ENCODE measurements at places on chromosomes 16 and 17.

DNA sequence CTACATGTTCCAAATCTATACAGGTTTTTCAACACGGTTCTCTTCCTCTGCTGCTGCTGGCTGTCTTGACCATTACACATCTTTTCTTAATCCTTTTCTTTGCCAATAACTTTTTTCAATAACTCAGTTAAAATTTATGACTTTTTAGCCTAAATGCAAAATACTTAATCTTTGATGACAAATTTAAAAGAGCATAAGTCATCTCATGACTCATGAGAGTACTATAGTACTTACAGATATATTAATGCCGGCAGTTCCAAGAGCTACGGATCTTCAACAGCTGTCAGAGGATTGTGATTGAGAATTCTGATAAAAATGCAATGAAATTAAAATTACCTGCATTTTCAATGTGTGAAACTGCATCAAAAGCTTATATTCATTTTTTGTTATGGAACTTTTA, 105.5 kb downstream of the KPNA2 start:
- no peak for DNase-seq

- no peak for DNase-seq
These were observed 86.0 kb upstream of the LHX1 start for GRCh38 chr17:36851250-36851649.

GRCh38 chr17:55496094-55496881, 15.0 kb downstream of the SMIM36 start:
- DNase-seq, result no peak

- DNase-seq, result no peak
These were observed 66.7 kb downstream of the RPGRIP1L start for GRCh38 chr16:53636978-53637377.

DNA sequence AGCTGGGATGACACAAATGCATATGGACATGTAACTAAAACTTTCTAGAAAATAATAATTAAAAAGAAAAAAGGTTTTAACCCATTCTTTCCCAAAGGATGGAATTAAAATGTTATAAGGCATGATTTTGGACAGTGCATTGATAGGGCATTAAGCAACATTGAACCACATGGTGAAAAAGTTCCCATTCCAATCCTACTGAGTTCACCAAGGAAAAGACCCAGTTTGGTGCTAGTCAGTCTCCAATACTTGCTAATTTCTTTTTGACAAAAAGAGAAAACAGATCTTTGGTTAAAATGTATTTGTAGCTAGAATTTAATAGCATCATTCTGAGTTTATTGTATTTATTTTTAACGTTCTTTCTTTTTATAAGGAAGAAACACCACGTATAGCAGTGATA, 28.1 kb downstream of the EMP2 start:
- no peak for DNase-seq

DNA sequence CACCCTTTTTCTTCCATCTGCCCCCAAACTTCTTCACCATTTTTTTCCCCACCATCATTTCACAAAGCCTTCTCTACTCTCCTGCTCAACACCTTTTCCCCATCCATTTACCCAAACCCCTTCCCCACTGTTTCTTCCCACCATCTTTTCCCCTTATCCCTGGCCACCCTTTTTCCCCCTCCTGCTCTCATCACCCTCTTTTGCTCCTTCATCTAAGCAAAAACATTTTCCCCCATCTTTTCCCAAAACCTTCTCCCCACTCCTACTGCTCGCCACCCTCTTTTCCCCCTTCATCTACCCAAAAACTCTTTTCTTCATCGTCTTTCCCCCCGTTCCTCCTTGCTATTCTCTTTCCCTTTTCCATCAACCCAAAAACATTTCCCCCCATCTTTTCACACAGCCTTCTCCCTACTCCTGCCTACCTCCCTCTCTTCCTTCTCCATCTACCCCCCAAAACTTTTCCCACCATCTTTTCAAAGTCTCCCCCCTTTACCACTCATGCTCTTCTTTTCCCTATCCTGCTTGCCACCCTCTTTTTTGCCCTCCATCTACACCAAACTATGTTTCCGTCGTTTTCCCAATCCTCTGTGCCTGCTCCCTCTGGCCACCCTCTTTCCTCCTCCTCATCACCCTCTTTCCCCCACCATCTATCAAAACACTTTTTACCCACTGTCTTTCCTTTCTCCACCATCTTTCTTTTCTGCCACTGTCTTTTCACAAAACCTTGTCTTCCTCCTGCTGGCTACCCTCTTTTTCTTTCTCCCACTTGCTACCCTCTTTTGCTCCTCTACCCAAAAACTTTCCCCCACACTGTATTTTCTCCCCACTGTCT, 205.8 kb upstream of the WSB1 start:
- no peak for DNase-seq

DNA sequence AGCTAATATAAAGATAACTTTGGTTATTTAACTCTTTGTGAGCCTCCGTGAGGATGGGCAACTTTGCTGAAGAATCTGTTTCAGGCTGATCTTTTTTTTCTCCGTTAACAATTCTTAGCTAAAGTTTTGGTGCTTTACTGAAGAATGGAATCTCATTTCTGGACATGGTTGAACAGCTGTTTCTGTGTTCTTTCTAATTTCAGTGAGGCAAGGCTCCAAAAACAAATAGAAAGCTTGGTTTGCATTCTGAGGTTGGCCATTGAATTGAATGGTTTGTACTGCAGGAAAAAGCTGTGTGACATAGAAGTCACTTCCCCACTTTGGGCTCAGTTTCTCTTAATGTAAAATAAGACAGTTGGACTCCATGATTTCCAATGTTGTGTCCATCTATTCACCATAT, 22.3 kb upstream of the HLF start:
- DNase-seq, result no peak

- DNase-seq, result peak; percentile 96
These were observed 47.1 kb downstream of the VMP1 start for GRCh38 chr17:59754552-59754951.

DNA sequence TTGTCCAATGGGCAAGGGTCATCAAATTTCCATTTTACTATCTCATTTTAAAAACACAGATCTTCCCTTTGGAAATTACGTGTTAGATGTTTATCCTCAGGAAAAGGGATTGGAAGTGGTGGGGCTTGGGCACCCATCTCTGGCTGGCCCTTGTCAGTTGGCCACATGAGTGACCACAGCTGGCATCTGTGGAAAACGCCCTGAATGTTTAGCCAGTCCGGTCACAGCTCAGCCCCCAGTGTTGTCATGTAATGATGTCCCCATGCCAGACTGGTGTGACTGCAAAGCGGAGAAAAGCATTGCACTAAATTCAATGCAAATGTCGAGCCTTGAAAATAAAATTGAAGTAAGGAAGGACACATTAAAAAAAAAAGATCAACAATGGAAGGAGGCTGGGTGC, 53.0 kb downstream of the TMC6 start:
- no peak for DNase-seq

- DNase-seq, result no peak
These were observed 12.5 kb downstream of the TIMM22 start for GRCh38 chr17:1009229-1010085.

DNA sequence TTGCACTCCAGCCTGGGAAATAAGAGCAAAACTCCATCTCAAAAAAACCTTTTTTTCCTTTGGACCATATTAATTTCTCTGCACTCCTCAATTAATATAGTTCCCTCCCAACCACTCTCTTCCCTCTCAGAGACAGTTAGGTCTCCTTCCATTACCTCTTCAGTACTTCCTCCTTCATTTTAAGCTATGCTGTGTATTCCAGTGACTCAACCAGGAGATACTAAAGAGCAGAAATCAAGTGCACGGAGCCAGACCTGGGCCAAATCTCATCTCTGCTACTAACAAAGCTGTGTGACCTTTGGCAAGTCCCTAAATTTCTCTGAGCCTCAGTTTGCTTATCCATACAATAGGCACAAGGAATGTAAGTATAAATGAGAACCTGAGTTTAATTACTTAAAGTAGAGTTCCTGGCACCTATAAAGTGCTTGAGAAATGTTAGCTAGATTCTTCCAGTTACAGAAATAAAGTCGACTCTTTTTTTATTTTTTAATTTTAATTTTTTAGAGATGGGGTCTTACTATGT, 8.5 kb downstream of the PECAM1 start:
- DNase-seq, result no peak

GRCh38 chr17:80346498-80347275, 68.3 kb upstream of the ENDOV start:
- DNase-seq, result no peak

- DNase-seq, result no peak
These were observed 171.6 kb upstream of the TNRC6C start for GRCh38 chr17:77786740-77787505.

DNA sequence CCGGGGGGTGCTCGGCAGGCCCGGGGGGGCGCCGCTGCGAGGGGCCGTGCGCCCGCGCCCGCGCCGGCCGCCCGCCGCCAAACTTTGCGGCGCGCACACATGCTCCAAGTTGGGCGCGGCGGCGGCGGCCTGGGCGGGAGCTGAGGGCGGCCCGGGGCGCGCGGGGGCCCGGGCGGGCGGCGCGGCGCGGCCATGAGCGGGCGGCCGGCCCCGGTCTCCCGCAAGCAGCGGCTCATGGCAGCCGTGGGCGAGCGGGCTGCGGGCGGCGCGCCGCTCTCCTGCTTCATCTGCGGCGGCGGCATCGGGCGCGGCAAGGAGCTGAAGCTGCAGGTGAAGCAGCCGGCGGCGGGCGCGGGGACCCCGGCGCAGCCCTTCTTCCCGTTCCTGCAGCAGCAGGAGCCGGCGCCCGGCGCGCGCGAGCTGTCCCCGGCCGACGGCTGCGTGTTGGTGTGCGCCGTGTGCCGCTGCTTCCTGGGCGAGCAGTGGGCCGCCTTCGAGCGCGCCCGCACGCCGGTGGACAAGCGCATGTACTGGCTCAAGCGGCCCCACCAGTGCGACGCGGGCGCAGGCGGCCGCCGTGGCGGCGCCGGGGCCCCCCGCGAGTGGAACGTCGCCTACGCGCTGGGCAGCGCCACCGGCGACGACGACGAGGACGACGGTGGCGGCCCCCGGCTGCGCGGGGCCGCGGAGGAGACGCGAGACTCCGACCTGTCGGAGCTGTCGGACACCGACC, 57.2 kb upstream of the CIBAR2 start:
- peak; percentile 41 for DNase-seq

DNA sequence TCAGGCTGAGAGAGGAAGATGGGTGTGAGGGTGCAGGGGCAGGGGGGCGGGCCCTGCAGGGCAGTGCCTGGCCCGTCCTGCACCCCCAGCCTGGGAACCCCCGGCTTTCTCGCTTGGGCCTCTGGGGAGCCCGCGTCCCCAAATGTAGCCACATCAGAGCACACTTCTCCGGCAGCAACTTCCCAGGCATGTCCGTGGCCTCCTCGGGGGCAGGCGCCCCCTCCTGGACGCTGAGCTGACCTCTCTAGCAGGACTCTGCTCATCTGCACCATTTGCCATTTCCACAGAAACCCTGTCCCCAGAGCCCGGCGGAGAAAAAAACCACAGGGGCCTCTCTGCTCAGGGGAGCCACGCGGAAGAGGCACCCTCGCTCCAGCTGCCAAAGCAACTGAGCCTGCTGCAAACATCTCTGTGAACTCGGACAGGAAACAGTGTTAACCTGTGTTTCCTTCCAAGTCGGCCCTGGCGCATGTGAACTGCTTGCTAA, 63.4 kb downstream of the KLHDC4 start:
- peak; percentile 87 for DNase-seq

GRCh38 chr17:16199093-16199492, 16.2 kb downstream of the NCOR1 start:
- DNase-seq, result peak; percentile 66

- DNase-seq, result no peak
These were observed 174.0 kb upstream of the CIBAR2 start for GRCh38 chr16:85286066-85286831.

DNA sequence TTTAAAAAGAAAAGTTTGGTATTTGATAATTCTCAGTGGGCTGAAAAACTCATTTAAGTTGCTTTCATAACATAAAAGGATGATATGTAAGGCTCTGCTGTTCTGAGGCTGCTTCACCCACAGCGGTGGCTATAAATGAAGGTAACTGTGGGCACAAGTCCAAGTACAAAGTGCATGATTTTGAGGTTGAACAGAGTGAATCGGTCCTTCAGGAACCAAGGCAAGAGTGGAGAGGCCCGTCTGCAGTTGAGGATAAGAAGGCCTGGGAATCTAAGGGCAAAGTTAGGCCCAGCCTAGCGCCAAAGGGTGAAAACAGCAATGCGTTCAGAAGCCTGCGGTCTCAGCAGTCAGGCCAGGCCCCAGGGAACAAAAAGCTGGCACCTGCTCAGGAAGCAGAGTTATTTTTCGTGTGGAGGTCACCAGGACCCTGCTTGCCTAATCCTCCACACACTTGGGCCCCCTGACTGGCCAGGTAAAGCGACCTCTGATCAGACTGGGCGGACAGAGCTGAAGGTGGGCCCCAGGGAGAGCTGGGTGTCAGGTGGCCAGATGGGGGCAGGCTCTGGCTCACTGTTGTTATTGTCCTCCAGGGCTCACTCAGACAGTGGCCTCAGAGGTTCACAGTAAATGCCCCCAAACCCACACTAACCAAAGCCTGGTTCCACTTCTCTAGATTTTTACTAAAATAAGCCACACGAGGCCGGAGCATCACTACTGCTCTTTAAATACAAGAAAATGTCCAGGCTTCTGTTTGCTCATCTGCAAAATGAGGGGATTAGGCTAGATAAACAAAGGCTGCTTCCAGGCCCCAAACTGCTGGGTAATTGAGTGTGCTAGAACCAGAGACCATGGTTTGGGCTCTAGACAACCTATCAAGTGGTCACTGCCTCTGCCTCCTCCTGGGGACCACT, 46.5 kb downstream of the TEX2 start:
- DNase-seq, result no peak

- DNase-seq, result no peak
These were observed 8.4 kb upstream of the CLEC18A start for GRCh38 chr16:69942627-69943170.

GRCh38 chr16:89094252-89094879, 714 bp downstream of the ACSF3 start:
- peak; percentile 31 for DNase-seq

GRCh38 chr17:71666047-71666446, 454.8 kb upstream of the SOX9 start:
- DNase-seq, result no peak

All from lung microvascular endothelial cell (primary cell).